Activated T-cell treated with anti-CD3 and anti-CD28 coated beads for 48 hours (primary cell): ENCODE measurements at places on chromosomes 12 and 14.

DNA sequence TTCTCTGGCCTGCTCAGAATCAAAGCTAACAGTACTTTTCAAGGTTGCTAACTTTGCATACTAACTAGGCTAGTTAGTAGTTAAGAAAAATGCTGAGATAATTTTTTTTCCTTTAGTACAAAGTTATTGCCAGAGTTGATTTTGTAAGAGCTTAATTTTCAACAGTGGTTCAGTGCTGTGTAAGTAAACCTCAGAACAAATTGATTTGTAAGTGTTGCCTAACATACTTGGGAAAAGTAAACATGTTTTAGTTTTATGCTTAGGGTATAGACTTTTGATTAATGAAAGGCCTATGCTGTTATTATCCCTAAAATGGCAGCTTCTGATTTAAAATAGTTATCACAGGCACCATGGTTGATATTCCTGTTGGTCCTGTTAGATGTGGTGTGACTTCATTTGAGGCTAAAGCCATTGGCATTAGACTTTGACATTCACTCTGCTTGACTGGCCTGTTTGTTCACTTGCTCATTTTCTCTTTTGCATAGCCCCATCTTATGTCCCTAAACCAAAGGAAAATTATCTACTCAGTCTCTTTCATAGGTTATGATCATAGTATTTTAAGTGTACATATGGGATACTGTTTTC is 5.2 kb downstream of the CMAS start:
- DNase-seq: no peak

- DNase-seq: no peak
Observed at GRCh38 chr12:95630496-95630895, 79.2 kb upstream of the USP44 start.

DNA sequence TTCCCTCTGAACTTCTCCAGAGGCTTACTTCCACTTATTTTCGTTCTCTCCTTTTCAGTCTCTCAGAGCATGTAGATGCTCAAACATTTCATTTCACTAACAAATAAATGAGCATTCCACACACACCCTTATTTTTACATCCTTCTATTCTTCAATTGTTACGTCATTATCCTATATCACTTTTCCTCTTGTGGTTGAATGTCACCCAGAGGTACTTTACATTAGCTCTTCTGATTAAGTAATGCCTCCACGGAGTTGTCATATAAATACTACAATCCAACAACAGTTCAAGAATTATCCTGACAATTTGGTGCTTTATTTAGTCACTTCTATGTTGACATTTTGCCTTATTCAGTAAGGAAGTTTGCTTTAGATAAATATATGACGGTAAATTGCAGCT is 18.4 kb downstream of the FAR2 start:
- DNase-seq: no peak

DNA sequence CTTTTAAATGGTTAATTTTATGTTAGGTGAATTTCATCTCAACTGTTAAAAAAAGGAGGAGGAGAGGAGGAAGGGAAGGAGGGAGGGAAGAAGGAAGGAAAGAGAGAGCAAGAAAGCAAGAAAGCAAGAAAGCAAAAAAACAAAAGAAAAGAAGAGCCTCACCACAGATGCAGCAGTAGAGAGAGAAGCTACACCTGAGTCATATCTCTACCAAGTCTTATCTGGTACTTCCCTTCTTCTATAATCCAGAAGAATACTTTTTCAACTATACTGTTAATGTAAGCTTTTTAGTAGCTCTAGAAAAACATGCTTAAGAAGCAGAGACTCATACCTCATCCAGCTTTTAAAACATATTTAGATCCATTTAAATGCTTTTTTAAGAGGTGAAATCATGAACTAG is 5.6 kb upstream of the IL26 start:
- no peak for DNase-seq

DNA sequence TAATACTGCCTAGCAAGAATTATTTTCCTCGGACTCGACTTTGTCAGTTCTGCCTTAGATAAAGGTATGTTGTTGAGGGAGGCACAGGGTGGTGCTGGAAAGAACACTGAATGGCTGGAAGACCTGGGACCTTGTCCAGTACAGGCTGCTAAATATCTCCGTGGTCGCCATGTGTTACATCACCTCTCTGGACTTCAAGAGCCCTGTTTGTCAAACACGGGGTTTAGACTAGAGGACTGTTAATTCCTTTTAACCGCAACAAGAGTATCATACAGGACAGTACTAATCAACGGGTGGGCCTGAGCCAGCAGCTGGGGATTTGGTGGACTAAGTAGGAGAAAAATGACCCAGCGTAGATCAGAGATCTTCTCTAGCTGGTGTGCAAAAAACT is 476.3 kb downstream of the LRIG3 start:
- no peak for DNase-seq

- no peak for DNase-seq
Observed at GRCh38 chr12:33710548-33710947, 270.9 kb upstream of the SYT10 start.

DNA sequence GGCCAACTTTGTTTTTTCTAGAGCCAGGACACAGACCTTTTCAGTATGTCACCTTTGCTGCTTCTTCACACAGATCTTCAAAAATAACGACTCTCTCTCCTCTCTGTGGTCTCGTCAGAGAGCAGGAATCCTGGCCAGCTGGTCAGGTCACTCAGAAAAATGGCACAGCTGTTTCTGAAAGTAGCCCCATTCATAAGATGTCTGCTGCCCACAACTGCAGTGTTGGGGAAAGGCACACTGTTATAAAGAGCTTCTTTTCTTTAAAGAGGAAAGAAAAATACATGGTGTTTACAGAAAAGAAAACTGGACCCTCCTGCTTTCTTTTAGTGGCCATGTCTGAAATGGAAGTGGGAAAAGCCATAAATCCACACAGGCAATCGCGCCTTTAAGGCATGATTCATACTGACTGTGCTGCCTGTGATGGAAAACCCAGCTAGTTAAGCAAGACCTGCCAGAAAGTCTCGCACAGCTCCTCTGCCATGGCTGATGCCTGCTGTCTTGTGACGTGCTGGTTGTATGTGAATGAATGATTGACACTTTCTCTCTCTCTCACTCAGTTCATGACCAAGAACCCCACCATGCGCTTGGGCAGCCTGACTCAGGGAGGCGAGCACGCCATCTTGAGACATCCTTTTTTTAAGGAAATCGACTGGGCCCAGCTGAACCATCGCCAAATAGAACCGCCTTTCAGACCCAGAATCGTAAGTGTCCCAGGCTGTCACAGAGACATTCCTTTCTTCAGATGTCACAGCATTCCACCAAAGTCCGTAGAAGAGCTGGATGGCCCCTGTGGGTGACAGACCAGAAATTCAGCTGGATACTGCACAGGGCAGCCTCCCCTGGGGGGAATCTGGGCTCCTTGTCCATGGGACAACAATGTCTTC is 147.9 kb upstream of the HIF1A start:
- DNase-seq: no peak

DNA sequence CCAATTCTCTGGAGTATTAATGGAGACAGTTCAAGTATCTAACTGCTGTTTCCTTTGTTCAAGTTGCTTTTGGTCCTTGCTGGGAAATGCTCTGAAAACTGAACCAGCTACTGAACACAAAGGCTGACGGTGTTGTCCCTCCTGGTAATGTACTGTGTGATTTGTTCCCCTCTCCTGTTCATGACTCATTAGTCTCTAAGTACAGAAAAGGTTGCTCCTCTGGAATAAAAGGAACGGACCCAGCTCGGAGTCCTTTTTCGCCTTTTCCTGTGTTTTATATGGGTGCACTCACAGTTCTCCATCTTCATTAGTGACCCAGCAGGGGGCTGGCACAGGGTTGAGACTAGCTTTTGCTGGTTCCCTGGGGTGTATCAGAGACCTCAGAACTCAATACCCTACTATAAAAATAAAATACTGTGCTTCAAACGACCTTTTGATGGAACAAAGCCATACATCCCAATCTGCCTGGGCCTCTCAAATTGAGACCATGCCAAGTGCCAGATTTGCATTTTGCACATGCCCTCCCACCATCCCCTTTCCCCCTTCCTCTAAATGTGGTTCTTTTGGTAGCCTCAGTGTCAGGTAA is 269.7 kb downstream of the RAD51B start:
- DNase-seq: no peak

GRCh38 chr14:72758420-72758819 is 135.5 kb downstream of the DPF3 start:
- no peak for DNase-seq

DNA sequence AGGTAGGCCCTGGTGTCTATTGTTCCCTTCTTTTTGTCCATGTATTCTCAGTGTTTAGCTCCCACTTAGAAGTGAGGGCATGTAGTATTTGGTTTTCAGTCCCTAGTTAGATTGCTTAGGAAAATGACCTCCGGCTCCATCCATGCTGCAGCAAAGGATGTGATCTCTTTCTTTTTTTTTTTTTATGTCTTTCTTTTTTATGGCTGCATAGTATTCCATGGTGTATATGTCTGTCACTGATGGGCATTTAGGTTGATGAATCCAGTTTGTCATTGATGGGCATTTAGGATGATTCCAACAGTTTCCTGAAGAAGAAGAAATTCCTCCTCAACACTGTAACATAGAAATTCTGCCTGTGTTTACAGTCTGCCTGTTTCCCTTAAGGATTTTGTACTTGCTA is 231.1 kb downstream of the CCDC91 start:
- DNase-seq: no peak

DNA sequence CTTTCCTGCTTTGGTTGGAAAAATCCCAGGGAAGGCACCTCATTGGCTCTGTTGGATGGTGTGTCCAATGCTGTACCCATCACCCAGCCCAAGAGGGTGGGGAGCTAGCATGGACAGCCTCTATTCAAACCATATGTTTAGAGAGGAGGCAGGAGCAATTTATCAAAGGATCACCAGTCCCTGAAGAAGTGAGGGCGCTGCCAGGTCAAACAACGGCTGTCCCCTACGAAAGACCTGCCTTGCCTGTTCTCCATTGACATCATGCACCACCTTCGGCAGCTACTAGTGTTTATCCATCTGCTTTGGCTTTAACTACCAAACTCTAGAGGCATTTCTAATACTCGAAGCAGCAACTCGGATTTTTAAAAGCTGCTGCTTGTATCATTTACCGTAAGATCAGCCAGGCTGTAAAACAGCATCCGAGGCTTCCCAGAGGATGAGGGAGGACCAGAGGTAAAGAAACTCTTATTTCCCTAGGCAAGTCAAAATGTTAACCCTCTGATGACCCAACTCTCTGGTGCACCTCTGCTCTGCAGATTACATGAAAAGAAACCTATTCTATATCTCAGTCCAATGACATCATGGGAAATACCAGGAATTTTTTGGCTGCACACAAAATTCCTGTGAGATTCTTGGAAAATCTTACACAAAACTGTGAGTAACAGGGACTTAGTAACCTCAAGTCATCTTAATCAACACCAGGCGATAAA is 720.9 kb upstream of the TBX3 start:
- no peak for DNase-seq

- no peak for DNase-seq
Observed at GRCh38 chr12:47828976-47829482, 9.3 kb upstream of the HDAC7 start.

- peak; percentile 7 for DNase-seq
Observed at GRCh38 chr12:103441437-103442181, 54.2 kb downstream of the C12orf42 start.

DNA sequence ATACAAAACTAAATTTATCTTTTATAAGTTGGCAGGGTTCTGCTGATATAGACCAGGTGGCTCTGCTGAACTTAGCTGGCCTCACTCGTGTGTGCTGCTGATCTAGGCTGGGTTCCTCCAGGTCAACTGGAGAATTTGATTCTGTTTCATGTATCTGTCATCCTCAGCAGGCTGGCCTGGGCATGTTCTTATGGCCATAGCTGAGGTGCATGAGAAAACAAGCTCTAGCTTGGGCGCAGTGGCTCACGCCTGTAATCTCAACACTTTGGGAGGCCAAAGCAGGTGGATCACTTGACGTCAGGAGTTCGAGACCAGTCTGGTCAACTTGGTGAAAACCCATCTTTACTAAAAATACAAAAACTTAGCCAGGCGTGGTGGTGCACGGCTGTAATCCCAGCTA is 24.3 kb upstream of the BCL2L14 start:
- DNase-seq: no peak

- no peak for DNase-seq
Observed at GRCh38 chr14:59897757-59898383, 22.1 kb upstream of the LRRC9 start.

DNA sequence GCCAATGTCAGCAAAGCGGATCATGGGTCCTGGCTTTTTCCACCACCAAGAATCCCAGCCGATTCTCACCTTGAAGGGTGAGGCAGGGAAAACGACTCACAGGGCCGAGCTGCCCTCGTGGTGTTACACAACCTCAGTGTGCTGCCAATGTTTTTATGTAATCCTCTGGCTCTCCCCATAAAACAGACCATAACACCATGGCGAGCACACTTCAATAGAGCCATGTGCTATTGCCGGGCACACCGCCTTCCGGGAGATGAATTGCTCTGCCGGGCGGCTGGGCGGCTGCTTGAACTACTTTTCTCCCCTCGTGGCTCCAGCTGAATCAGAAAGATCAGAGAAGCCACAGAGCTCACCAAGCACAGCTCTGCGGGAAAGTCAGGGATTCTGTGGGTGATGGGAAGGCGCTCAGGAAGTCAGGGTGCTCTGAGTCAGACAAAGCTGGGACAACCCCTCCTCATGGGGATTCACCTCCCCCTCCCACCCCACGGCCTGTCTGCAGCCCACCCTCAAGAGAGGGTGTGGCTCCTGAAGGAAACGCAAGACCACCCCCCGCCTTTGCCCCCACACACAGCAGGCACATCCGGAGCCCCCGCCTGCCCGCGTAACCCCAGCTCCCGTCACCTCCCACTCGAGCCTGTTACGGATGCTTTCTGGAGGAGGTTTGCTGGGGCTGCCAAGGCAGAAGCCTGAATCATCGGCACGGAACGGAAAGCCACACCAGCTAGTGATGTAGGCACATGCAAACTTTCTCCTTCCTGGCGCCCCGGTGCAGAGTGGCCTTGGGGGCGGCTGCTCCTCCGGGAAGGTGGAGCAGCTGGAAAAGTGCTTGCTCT is 1.8 kb downstream of the GALNT9 start:
- peak; percentile 62 for DNase-seq

DNA sequence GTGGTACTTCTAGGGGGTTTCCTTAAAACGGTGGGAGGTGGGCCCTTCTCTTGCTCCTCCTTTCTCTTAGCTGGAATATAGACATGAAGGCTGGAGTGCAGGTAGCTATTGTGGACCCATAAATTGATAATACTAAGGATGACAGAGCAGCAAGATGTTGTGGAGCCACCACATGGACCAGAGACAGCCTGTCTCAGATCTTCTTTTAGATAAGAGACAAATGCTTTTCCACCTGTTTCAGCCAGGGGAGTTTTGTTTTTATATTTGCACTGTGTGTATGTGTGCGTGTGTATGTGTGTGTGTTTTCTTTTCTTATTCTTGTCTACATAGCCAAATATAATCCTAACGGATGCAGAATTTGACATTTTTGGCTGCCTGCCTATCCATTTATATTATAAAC is 62.9 kb upstream of the HIF1A start:
- no peak for DNase-seq

- no peak for DNase-seq
Observed at GRCh38 chr14:92503756-92504491, 9.7 kb upstream of the RIN3 start.

DNA sequence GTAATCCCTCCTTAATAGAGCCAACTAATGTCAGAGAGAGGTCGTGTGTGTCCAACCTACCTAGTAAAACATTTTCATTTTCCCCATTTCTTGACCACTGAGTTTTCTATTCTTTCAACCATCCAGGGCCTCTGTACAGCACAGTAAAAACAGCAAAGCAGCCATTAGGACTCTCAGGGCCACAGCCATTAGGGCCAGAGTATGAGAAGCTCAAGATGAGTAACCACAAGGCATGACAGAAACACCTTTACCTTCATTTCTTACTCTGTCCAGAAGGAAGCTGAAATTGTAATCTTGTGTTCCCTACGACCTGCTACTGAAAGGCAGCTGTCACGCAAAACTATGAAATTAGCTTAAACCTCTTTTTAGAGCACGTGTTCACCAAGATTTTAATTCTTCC is 2.3 kb downstream of the SPPL3 start:
- no peak for DNase-seq

GRCh38 chr12:33551006-33551405 is 111.4 kb upstream of the SYT10 start:
- no peak for DNase-seq
